Sigmoid colon (tissue), 7 donors: ENCODE measurements at places on chromosomes 1 and 21. TPM values are rescaled to one million over a fixed set of nuclear protein-coding genes. Genes with fewer than 3 reads are reported as not detected.
A peak's percentile ranks its signal among the peaks of the same experiment; 100 is the strongest.

DNA sequence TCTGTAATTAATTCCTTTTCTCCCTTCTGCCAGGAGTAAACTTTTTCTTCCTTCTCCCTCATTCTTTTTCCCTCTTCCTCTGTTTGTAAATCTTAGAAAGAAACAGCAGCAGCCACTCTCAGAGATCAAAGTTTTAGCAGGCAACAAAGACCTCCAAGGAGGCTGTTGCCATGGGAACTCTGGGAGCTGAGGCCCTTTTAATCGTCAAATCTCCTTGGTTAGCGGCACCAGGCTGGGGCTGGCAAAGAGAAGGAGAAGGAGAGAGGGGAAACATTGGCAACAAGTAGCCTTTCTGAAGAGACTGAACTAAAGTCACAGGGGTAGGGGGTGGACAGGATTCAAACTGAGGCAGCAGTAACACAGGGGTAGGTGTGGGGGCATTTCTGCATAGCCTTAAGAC is 25.2 kb downstream of the ILDR2 start:
- no peak overlapping the region for H3K27ac ChIP-seq
- no peaks in the 10 kb centered on the region for H3K36me3 ChIP-seq
- DNase-seq = no peak

DNA sequence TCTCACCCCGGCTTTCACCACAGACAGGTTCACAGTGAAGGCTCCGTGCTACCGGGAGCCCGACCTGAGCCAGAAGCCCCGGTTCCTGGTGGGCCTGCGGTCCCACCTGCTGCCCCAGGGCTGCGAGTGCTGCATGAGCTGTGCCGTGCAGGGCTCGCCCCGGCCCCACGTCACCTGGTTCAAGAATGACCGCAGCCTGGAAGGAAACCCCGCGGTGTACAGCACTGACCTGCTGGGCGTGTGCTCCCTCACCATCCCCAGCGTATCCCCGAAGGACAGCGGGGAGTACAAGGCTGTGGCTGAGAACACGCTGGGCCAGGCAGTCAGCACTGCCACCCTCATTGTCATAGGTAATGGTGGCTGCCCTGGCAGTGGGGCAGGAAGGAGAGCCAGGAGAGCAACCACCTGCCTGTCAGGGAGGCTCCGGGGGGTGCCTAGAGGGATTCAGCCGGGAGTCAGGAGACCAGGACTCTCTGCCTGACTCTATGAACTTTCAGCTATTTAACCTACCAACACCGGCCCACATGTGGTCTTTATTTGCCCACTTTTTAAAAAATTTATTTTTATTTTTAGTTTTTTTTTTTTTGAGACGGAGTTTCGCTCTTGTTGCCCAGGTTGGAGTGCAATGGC is 36.4 kb downstream of the IGFN1 start:
- no peaks in the 10 kb centered on the region for H3K27me3 ChIP-seq
- H3K4me1 ChIP-seq = no peaks in the 10 kb centered on the region
- no peak overlapping the region for H3K4me3 ChIP-seq
- H3K27ac ChIP-seq = no peak overlapping the region
- H3K36me3 ChIP-seq = no peaks in the 10 kb centered on the region

DNA sequence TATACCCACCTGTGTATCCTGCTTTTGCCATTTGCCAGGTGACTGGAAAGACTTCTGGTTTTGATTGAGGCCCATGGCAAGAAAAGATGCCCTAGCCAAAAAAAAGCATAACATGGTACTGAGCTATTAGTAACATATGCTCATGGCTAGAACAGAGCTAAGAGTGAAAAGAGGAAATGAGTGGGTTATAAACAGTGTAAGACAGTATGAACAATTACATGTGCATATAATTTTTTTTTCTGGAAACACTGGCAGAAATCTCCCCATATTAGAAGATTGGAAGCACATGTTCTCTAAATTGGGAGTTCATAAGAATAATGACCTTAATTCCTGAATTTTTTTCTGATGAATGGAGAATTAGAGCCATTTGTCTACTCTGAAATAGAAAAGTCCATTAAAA is 41.2 kb upstream of the PDC start:
- no peak for DNase-seq
- no peaks in the 10 kb centered on the region for H3K4me1 ChIP-seq
- H3K27ac ChIP-seq = no peak overlapping the region
- H3K36me3 ChIP-seq = no peaks in the 10 kb centered on the region

DNA sequence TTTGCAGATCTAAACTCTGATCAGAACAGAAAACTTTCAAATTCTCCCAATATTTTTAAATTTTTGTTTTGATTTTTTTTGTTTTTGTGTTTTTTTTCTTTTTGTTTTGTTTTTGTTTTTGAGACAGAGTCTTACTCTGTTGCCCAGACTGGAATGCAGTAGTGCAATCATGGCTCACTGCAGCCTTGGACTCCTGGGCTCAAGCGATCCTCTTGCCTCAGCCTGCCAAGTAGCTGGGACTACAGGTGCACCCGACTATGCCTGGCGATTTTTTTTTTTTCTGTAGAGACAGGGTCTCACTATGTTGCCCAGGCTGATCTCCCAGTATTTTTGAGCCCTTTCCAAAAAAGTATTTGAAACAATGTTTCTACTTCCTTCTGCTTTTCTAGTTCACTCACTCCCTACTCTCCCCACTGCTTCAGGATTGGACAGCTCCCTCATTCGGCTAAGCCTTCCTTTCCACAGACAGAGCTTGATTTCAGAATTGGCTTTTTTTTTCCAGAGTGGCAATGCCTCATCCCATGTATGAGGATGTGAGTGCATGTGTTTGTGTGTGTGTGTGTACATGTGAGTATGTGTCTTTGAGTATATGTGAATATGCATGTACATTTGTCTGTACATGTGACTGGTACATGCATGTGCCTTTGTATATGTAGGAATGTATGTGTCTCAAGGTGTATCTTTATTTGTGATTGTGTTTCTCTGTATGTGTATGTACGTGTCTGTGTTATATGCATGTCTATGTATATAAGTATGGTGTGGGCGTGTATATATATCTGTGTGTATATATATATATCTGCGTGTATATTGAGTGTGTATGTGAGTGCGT is 11.9 kb downstream of the LHX4 start:
- H3K36me3 ChIP-seq = no peaks in the 10 kb centered on the region
- no peak for DNase-seq
- no peak overlapping the region for H3K4me3 ChIP-seq
- H3K4me1 ChIP-seq = no peaks in the 10 kb centered on the region
- no peak overlapping the region for H3K27ac ChIP-seq
- peaks cover 57% of the 10 kb centered on the region for H3K27me3 ChIP-seq

DNA sequence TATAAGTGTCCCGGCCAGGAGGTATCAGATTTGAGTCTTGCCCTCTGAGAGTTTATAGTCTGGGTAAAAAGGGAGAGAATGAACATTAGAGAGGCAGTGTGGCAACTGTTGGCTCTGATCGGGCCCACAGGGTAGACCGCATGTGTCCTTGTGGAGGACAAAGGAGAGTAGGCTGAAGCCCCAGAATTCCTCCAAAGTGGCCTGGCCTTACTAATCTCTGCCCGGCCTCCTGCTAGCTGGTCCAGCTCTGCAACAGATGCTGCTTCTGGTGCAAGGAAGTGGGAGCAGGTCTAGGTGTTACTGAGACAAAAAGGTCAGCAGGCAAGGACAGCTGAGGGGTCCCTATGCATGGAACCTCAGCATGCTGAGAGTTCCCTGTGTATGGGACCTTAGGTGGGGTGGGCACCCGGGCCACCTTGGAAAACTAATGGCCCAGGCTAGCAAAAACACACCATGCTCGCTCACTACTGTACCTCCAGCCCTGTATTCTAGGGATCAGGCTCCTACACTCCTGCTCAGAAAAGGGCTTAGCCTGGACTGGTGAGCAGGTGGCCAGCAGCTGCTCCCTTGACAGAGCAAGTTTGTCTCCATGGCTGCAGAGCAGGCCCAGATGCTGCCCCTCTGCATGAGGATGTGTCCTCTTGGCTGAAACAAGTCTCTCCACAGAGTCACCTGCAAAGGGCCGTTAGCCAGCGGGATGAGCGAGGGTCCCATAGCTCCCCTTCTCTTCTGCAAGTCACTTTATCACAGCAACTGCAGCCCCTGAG is 30.3 kb upstream of the RGS16 start:
- H3K36me3 ChIP-seq = no peaks in the 10 kb centered on the region
- H3K27me3 ChIP-seq = no peaks in the 10 kb centered on the region
- peaks cover 8% of the 10 kb centered on the region for H3K4me1 ChIP-seq
- DNase-seq = peak; percentile 64

- H3K4me3 ChIP-seq = no peak overlapping the region
- peaks cover 15% of the 10 kb centered on the region for H3K27me3 ChIP-seq
- peaks cover 6% of the 10 kb centered on the region for H3K4me1 ChIP-seq
- no peaks in the 10 kb centered on the region for H3K36me3 ChIP-seq
- no peak for DNase-seq
Measured at GRCh38 chr1:27633298-27633610, 1.7 kb downstream of the FGR start.

- H3K4me3 ChIP-seq = no peak overlapping the region
- no peak for DNase-seq
- H3K4me1 ChIP-seq = no peaks in the 10 kb centered on the region
- H3K27ac ChIP-seq = no peak overlapping the region
Measured at GRCh38 chr1:180947499-180947885, 34.8 kb downstream of the KIAA1614 start.

DNA sequence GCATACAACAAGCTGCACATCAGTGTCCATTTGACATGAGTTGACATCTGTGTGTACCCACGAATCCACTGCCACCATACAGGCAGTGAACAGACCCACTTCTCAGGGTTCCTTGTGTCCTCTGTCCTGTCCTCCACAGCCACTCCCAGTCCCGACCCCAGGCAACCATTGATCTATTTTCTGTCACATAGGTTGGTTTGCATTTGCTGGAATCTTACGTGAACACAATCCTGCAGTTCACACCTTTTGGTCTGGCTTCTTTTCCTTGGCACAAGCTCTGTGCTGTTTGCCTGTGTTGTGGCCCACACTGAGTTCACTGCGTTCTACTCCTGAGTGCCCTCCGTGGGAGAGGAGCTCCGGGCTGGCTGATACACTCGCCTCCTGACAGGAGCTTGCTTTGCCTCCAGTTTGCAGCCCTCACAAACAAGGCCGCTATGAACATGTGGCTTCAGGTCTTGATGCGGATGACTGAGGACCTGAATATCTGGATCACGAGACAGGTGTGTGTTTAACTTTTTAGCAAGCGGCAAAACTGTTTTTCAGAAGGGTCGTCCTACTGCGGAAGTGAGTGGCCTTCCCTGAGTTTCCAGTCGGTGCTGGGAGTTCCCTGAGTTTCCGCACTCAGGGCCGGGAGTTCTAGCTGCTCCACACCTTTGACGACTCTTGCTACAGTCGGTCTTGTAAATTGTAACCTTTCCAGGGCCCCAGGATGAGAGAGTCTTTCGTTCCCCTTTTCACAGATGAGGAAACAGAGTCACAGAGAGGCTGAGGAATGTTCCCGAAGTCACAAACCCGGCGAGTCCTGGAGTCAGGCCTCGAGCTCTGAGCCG is 13.0 kb upstream of the COL18A1 start:
- H3K4me1 ChIP-seq = peaks cover 5% of the 10 kb centered on the region
- H3K4me3 ChIP-seq = no peak overlapping the region
- H3K27ac ChIP-seq = no peak overlapping the region
- no peaks in the 10 kb centered on the region for H3K27me3 ChIP-seq
- DNase-seq = no peak
- H3K36me3 ChIP-seq = no peaks in the 10 kb centered on the region

GRCh38 chr1:226723657-226724532 is 15.2 kb downstream of the ITPKB start:
- H3K4me1 ChIP-seq = no peaks in the 10 kb centered on the region
- peak; percentile 80 for DNase-seq
- peak overlapping the region; percentile 90 for H3K27ac ChIP-seq
- H3K36me3 ChIP-seq = no peaks in the 10 kb centered on the region

DNA sequence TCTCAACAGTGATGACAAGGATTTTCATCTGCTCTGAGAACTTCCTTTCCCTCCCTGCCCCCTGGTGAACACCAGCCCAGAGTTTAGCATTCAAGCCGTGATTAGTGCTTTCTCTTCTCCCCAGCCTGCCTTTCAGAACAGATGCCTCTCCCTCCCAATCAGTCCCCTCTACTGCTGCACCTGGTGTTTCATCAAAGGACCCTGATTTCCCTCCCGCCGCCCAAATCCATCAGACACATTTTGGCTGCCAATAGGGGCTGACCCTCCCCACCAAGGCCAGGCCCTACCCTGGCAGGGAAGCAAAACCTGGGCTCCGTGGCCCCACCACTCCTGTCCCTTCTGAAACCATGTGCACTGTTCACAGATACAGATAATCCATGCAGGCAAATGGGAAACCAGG is 34.0 kb upstream of the KLHDC7A start:
- no peak overlapping the region for H3K4me3 ChIP-seq
- H3K27ac ChIP-seq = no peak overlapping the region
- DNase-seq = no peak
- peaks cover 8% of the 10 kb centered on the region for H3K27me3 ChIP-seq
- no peaks in the 10 kb centered on the region for H3K36me3 ChIP-seq

DNA sequence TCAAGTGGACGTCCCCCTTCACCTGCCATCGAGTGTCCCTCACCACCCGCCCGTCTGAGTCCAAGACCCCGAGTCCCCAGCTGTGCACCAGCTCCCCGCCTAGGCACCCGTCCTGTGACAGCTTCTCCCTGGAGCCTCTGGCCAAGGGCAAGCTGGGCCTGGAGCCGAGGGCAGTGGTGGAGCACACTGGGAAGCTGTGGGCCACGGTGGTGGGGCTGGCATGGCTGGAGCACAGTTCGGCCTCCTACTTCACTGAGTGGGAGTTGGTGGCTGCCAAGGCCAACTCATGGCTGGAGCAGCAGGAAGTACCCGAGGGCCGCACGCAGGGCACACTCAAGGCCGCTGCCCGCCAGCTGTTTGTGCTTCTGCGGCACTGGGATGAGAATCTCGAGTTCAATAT is 63.2 kb downstream of the VWA5B1 start:
- H3K36me3 ChIP-seq = no peaks in the 10 kb centered on the region
- H3K4me3 ChIP-seq = no peak overlapping the region
- no peaks in the 10 kb centered on the region for H3K27me3 ChIP-seq
- peak; percentile 54 for DNase-seq
- no peak overlapping the region for H3K27ac ChIP-seq
- H3K4me1 ChIP-seq = peaks cover 13% of the 10 kb centered on the region

- no peaks in the 10 kb centered on the region for H3K4me1 ChIP-seq
- no peak overlapping the region for H3K4me3 ChIP-seq
- DNase-seq = no peak
Measured at GRCh38 chr21:29403922-29404538, 105.3 kb downstream of the BACH1 start.

DNA sequence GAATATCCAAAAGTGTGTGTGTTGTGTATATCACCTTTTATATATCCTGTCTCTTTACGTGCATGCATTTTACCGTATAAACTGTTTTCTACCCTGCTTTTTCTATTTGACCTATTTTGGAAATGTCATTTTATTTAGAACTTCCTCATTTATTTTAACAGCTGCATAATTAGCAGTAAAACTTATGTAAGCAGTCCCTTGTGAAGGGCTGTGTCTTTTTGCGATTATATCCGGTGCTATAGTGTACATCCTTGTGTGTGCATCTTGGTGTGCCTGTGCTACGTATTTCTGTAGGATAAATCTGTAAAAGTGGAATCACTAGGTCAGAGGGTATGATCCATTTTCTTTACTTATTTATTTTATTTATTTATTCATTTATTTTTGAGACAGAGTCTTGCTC is 7.2 kb downstream of the LGALS8 start:
- DNase-seq = no peak
- H3K27ac ChIP-seq = no peak overlapping the region
- H3K36me3 ChIP-seq = peaks cover 11% of the 10 kb centered on the region
- no peaks in the 10 kb centered on the region for H3K27me3 ChIP-seq
- no peak overlapping the region for H3K4me3 ChIP-seq

BARHL2 gene
- total RNA-seq = not detected

CFHR4 gene
- not detected for total RNA-seq

WNT4 gene
- total RNA-seq = 0.14 TPM

AK4 gene
- total RNA-seq = 41.8 TPM

SERPINC1 gene
- not detected for total RNA-seq

FCRL1 gene
- total RNA-seq = not detected

PRAMEF26 gene
- not detected for total RNA-seq

KRTAP20-2 gene
- total RNA-seq = not detected

LCE6A gene
- total RNA-seq = not detected

ALX3 gene
- not detected for total RNA-seq
